ENCODE measurements at places on chromosomes 11 and 22. TPM values are rescaled to one million over a fixed set of nuclear protein-coding genes. Genes with fewer than 3 reads are reported as not detected.

The OR52E6 gene
- total RNA-seq, result not detected

The PACSIN3 gene
- 15.6 TPM for total RNA-seq

The IRAG1 gene
- under 0.01 TPM for total RNA-seq

The RAG2 gene
- not detected for total RNA-seq

The MAJIN gene
- not detected for total RNA-seq

The DDI1 gene
- not detected for total RNA-seq

The C11orf52 gene
- under 0.01 TPM for total RNA-seq

The YPEL4 gene
- total RNA-seq, result not detected

The OTOG gene
- total RNA-seq, result not detected

The SMC1B gene
- not detected for total RNA-seq

The GGTLC2 gene
- total RNA-seq, result not detected

The NFAM1 gene
- not detected for total RNA-seq

The RIBC2 gene
- 1.4 TPM for total RNA-seq

The MS4A7 gene
- not detected for total RNA-seq

The ZNF215 gene
- 7.1 TPM for total RNA-seq

The VPREB1 gene
- total RNA-seq, result not detected

The C1QTNF4 gene
- 1.5 TPM for total RNA-seq

The MS4A3 gene
- total RNA-seq, result not detected

The KCTD14 gene
- total RNA-seq, result 0.91 TPM

The NEFH gene
- total RNA-seq, result 0.97 TPM

The SCT gene
- total RNA-seq, result not detected

The OR8A1 gene
- not detected for total RNA-seq

The OR2AT4 gene
- total RNA-seq, result not detected

The GLB1L2 gene
- total RNA-seq, result 0.76 TPM

The MMP8 gene
- not detected for total RNA-seq

The P4HA3 gene
- 9.9 TPM for total RNA-seq

The RAB38 gene
- 5.8 TPM for total RNA-seq

The XPNPEP3 gene
- 6.2 TPM for total RNA-seq

The PLAAT4 gene
- 0.65 TPM for total RNA-seq

The RNF169 gene
- 20.2 TPM for total RNA-seq

The OR56A1 gene
- not detected for total RNA-seq

The ANO5 gene
- total RNA-seq, result 6.2 TPM

The CD248 gene
- 0.65 TPM for total RNA-seq

The TREH gene
- under 0.01 TPM for total RNA-seq

The CALCA gene
- total RNA-seq, result not detected

The PANX3 gene
- not detected for total RNA-seq

The CDC42BPG gene
- 0.32 TPM for total RNA-seq

The ZBTB16 gene
- 21.7 TPM for total RNA-seq

The OR52N4 gene
- not detected for total RNA-seq

The VWCE gene
- total RNA-seq, result 1.6 TPM

The KCNQ1OT1 gene
- 0.65 TPM for total RNA-seq

The FAM227A gene
- 2.9 TPM for total RNA-seq

The BLID gene
- total RNA-seq, result 5.5 TPM

The FAT3 gene
- total RNA-seq, result under 0.01 TPM

The MMP1 gene
- total RNA-seq, result 2,455 TPM

The NCR3LG1 gene
- 5.2 TPM for total RNA-seq

The TSPAN32 gene
- total RNA-seq, result not detected
